ENCODE measurements at places on chromosomes 2 and 18.
A peak's percentile ranks its signal among the peaks of the same experiment; 100 is the strongest.

DNA sequence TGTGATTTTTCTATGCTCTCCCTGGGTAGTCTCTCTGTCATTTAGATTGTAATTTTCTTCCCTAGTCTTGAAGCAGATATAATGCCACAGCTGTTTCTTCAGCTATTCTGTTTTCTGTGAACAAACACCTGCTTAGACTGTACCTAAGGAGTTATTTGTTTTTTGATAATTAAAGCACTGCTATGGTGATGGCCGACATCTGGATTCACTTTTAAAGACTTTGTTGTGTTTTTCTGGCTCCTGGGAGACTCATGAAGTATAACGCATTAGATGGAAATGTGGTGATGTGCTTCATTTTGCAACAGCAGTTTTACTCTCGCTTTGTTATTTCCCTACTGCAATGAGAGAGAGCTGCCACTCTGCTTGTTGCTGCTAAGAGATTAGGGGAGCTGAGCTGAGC, 15.7 kb upstream of the C2orf69 start:
- peak; percentile 2 for DNase-seq

DNA sequence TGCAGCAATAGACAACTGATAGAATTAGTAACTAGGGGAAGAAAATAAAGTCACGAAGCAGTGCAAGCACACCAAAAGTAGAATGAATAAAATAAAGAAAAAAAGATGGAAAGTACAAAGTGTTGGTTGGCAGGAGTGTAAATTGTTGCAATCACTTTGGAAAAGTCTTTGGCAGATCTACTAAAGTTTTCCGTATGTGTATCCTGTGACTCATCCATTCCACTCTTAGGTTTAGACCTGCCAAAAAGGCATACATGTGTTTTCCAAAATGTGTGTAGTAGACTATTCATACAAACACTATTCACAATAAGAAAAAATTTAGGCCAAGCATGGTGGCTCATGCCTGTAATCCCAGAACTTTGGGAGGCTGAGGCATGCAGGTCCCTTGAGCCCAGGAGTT, 282.1 kb upstream of the FSIP2 start:
- peak; percentile 34 for DNase-seq

- no peak for DNase-seq
Observed at GRCh38 chr2:83579507-83579906, 879.6 kb downstream of the SUCLG1 start.

GRCh38 chr2:97704989-97705388, 8.4 kb upstream of the ZAP70 start:
- DNase-seq, result no peak

GRCh38 chr2:196289000-196289399, 117.6 kb upstream of the STK17B start:
- no peak for DNase-seq

DNA sequence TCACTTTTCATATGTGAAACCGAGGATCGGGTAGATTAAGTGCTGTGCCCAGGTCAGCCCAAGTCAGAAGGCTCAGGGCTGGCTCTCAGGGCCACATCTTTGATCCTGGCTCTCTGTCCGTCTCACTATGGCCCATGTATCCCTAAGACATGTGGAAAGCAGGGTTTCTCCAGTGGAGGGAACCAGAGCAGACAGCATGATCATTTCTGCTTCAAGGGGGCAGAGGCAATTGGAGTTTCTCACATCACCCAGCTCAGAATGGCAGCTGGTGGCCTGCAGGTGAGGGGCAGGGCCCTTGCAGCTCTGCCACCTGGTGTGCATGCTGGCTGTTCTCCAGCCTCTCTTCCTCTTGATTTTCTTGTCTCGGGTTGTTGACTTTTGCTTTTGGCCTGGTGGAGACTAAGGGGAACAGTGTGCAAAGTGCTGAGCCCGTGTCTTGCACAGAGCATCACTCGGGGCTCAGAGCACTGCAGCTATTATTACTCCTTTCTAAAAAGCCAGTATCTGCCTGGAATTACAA, 27.0 kb downstream of the LDLRAD4 start:
- no peak for DNase-seq

DNA sequence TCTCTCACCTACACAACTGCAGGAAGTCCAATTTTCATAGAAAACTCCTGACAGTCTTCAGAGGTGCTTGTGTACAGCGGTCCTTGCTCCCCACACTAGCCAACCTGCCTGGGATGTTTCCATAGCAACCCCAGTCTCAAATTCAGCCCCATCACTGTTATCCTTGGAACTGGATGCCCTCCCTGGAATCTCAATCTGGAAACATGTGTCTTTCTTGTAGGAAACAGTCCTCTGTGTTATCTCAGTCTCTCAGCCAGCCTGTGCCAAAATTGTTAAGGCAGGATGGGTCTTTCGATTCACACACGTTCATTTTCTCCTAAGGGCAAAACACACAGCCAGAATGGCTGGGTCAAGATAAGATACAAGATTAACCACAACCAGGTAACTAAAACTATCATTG, 295.5 kb upstream of the RND3 start:
- no peak for DNase-seq

- no peak for DNase-seq
Observed at GRCh38 chr2:74447230-74447999, 5.7 kb upstream of the RTKN start.

- DNase-seq, result no peak
Observed at GRCh38 chr2:24617424-24617823, 126.4 kb downstream of the NCOA1 start.

Measured in fibroblast of skin of back (primary cell).